HS-5 (cell line): ENCODE measurements at places on chromosomes 6 and 20.

DNA sequence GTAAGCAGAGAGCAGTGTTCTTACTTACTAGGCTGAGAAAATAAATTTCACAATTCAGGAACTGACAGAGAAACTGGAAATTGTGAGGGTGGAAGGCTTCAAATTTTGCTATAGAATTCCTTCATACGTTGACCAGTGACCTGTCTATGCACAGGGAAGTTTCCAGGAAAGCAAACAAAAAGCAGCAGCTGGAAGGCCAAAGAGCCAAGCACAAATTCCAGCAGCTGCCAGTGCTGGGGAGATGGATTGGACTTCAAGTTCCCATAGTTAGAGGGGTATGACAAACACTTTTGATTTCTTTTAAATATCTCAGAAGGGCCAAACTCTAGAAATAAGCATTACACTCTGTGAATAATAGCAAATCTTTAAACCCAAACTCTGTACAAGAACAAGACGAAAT, 299.1 kb upstream of the KCNQ5 start:
- DNase-seq, result no peak

DNA sequence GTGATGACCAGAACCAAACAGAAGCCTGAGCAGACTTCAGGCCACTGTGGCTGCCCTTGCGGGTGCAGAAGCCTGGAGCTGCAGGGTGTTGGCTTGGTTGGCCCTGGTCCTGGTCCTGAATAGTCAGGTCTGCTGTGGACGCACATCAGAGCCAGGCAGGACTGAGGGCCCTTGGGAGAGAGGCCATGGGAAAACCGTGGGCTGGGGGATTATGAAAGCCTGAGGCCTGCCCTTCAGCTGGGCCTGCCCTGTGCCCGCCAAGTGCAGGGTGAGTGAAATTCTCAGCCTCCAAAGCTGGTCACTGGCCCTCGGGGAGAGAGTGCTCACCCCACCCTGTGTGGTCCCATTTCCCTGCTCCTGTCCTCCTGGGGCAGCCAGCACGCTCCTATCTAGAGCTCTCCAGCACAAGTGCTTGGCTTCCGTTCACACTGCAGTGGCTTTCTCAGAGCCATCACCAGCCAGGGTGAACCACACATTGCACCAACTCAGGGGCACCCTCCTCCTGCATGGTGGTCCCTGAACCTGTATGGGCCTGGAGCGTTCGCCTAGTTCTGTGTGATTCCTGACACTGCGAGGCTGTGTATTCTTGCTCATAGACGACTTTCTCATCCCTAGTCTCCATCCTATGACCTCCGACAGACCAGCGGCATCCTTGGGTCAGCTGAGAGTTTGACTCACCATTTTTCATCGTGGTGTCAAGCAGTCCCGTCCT, 146.1 kb downstream of the TTLL2 start:
- DNase-seq, result no peak

- DNase-seq, result no peak
Measured at GRCh38 chr6:31419842-31420241, 16.4 kb downstream of the MICA start.

GRCh38 chr6:47407300-47408281, 70.0 kb upstream of the CD2AP start:
- no peak for DNase-seq

- peak; percentile 18 for DNase-seq
Measured at GRCh38 chr6:96059586-96059985, 43.8 kb downstream of the FUT9 start.

DNA sequence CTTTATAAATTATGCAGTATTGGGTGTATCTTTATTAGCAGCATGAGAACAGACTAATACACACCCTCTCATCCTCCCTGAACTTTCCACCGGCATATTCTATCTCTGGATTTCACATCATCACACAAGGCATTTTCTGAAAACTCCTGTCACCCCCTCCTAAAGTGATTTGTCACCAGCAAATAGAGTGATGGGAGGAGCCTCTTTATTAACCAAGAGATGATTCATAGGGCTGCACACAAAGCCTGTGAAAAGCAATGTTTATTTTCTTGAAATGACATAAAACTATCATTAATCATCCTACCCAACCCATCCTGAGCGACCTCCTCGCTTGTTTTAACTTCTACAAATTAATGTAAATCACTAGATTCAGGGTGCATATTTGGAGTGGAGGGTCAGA, 394.7 kb upstream of the SULF2 start:
- no peak for DNase-seq

GRCh38 chr6:36570264-36570663, 23.0 kb upstream of the STK38 start:
- no peak for DNase-seq

- no peak for DNase-seq
Measured at GRCh38 chr6:98039443-98039842, 756.4 kb upstream of the MMS22L start.

DNA sequence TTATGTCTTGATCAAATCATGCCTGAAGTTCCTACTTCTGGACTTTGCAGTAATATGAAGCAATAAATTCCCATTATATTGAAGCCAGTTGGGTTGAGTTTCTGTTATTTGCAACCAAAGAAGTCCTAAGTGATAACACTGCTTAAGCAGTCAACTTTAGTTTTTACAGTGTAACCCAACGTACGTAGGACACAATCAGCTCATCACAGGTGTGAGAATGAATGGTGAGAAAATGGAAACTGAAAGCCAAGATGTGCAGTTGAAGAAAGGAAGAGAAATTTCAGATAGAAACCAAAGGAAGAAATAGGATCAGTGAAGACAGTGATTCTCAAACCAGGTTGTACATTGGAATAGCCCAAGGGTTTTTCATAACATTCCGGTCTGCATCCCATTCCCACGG, 211.4 kb upstream of the ZFP64 start:
- no peak for DNase-seq

DNA sequence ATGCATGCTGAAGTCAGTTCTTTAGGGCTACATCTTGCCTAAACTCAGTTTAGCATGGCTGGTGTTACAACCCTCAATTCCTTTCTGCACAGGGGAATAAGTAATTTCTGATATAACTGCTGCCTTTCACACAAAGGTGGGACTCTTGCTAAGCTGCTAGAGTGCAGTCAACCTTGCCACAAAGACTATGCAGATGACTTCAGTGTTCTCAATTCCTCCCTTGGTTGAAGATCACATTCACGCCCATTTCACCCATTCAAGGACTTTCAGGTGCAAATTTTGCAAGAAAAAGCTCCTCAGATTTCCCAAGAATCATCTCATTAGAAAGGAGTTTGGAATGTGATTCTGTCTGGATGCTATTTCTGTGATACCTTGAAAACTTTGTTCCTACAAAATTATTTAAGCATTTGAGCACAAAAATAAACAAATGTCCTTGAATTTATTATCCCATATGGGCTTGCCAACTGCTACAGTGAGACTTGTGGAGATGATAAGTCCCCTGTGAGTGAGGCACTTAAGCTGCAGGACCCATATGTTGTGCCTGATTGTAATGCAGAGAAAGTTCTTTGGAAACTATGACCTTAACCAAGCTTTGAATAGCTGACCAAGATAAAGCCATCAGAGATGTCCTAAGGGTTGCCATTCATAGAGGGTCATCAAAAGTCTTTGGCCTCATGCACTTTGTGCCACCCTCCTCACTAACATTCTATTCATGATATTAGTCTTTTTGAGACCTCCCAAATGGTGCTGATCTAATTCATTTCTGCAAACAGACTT, 111.8 kb downstream of the PLCB4 start:
- DNase-seq, result no peak

- DNase-seq, result no peak
Measured at GRCh38 chr6:45663251-45664221, 285.8 kb upstream of the SUPT3H start.

GRCh38 chr20:44448753-44449546, 26.7 kb upstream of the TTPAL start:
- no peak for DNase-seq

- DNase-seq, result no peak
Measured at GRCh38 chr6:113172531-113172966, 684.6 kb upstream of the MARCKS start.

DNA sequence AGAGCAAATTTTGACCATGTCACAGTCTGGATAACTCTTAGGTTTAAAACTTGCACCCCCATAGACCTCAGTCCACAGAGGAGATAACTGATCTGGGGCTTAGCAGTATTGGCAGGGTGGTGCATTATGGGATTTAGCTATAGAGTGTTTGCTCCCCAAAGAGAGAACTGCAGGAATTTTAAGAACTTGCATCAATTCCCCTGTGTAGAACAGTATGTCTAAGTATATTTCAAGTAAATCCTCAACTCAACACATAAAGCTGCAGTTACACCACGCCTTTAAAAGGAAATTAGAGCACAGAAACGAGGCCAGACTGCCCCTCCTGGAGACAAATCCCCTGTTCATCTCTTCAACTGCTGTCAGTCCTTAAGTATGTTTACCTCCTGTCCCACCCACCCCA, 144.9 kb downstream of the TRMT11 start:
- DNase-seq, result no peak

- no peak for DNase-seq
Measured at GRCh38 chr6:38012573-38012972, 193.0 kb downstream of the ZFAND3 start.

- DNase-seq, result no peak
Measured at GRCh38 chr20:2695206-2695983, 2.8 kb downstream of the EBF4 start.
